ENCODE measurements at places on chromosomes 11 and 22. TPM values are rescaled to one million over a fixed set of nuclear protein-coding genes. Genes with fewer than 3 reads are reported as not detected.

The APOL6 gene
- 4.8 TPM for total RNA-seq

The RSF1 gene
- total RNA-seq: 54.7 TPM

The SEPTIN3 gene
- 2.9 TPM for total RNA-seq

The FGF4 gene
- not detected for total RNA-seq

The CACNA1I gene
- total RNA-seq: 1.00 TPM

The BTG4 gene
- total RNA-seq: not detected
